ENCODE measurements at places on chromosomes 11 and 22.

- DNase-seq = no peak
These were observed 33.7 kb downstream of the CYB5R2 start for GRCh38 chr11:7639643-7640025.

- DNase-seq = no peak
These were observed 114.2 kb downstream of the CCDC34 start for GRCh38 chr11:27248576-27249509.

DNA sequence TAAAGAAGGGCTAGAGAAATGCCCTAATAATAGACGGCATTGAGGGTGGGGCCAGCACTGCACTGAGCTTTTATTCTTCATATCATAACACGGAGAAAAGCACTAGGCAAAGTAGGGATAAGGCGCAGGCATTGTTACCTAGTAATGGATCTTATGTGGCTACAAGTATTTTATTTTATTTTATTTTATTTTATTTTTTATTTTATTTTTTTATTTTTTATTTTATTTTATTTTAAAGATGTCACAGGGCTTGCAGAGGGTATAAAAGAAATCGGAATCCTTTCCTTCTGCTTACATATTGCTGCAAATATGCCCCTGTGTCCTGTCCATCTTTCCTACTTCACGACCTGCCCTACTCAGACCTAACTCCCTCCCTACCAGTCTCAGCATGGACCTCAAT is 452.0 kb upstream of the KIRREL3 start:
- no peak for DNase-seq

DNA sequence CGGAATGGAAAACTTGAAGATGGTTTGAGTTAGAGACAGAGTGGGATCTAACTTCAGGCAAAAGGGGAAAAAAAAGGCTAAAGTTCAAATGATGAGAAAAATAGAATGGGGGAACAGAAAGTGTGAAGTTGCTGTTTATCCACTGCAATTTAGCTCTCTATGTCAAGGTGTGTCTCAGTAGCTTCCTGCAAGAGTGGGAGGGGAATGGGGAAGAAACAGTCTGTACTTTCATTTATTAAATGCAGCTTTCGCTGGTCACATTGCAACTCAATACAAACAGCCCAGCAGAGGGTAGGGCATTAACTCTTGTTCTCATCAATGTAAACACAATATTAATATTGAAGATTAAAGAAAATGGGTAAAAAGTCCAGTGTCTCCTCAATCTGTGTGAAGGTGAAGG is 214.7 kb upstream of the SYN3 start:
- no peak for DNase-seq

GRCh38 chr11:125299061-125299615 is 134.6 kb downstream of the PKNOX2 start:
- no peak for DNase-seq

- no peak for DNase-seq
These were observed 7.9 kb upstream of the ETS1 start for GRCh38 chr11:128595221-128595620.

- no peak for DNase-seq
These were observed 2.3 kb downstream of the TUBGCP6 start for GRCh38 chr22:50242406-50242949.

DNA sequence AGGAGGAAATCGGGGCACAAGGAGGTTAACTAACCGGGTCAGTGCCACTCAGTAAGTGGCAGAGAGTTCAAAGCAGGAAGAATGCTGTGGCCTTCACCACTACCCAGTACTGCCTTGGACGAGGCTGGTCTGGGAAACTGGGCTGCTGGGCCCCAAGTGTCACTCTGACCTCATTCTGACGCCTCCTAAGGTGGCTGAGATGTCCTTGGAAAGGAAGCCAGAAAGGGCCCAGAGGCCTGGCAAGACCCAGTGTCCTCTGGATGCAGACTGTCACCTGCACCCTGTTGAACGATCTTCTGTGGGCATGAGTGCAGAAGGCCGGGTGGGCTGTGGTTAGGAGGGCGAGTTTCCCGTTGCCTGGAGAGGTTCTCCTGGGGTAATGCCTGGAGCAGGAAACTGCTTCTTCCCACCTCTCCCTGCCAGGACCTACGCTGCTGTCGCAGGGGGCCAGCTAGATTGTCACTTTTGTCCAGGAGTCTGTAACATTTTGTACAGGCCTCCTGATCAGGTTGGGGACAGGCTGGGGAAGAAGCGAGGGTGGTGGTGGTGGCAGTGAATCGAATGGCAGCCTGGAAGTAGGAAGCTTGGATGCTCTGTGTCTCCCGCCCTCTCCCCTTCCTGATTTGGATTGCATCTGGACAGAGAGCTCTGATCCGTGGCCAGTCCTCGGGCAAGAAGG is 105.1 kb downstream of the ST3GAL4 start:
- no peak for DNase-seq

GRCh38 chr11:32053151-32053888 is 37.6 kb upstream of the RCN1 start:
- DNase-seq = no peak

Measured in stimulated activated CD8-positive, alpha-beta memory T cell treated with anti-CD3 and anti-CD28 coated beads, Interleukin-15, amount 100 ng/mL, for 24 hours (primary cell).